ENCODE measurements at places on chromosomes 2 and 18.

- no peak for DNase-seq
Measured at GRCh38 chr18:39761273-39761672, 2193.8 kb upstream of the PIK3C3 start.

DNA sequence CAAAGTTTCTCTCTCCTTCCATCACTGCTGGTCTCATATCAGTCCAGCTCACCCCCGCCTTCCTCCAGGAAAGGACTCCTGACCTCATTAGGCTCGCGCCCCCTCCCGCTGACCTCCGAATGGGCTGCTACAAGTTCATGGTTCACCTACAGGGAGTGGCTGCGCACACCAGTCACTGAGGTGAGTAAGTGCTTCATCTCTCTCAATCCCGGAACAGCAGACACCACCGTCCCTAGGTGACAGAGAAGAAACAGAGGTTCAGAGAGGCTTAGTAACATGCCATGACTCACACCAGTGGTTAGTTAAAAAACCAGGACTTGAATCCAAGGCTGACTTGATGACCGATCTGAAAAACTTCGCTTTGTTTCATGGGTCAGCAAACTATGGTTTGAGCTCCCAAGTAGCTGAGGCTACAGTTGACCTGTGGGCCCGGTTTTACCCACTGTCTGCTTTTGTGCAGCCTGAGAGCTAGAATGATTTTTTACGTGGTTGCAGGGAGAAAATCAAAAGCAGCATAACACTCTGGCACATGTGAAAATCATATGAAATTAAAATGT, 42.0 kb downstream of the ZFP36L2 start:
- no peak for DNase-seq

- no peak for DNase-seq
Measured at GRCh38 chr2:134120406-134120732, 133.5 kb upstream of the MGAT5 start.

- DNase-seq, result peak; percentile 72
Measured at GRCh38 chr2:201860636-201861066, 54.3 kb downstream of the CDK15 start.

DNA sequence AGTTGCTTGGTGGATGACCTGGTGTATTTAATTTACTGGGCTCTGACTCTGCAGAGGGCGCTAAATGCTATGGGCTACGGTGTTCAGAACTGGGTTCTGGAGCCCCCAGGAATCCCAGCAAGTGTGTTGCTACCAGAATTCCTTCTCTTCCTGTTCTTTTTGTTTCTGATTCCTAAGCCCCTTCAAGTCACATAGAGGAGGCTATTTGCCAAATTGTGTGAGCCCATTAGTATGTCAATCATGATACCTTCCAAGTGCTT, 358.2 kb upstream of the SPRED2 start:
- DNase-seq, result no peak

- no peak for DNase-seq
Measured at GRCh38 chr2:186641132-186641806, 51.4 kb downstream of the ITGAV start.

DNA sequence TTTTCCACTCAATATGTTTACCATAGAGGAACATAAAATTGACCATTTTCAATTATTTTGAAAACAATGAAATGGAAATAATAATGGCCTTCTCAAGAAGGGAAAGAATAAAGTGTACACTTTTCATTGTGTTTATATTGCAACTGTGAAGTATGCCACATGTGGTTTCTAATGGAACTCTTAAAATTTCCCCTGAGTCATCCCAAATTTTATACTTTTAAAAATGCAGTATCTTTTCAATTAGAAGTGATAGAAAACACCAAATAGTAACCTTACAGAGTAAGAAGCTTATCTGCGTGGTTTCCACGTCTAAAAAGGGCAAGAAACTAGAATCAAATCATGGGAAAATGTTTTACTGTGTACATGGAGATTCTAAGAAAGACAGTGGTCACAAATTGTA, 70.0 kb downstream of the SCG2 start:
- no peak for DNase-seq

GRCh38 chr2:24832931-24833701, 39.9 kb downstream of the CENPO start:
- DNase-seq, result peak; percentile 48

DNA sequence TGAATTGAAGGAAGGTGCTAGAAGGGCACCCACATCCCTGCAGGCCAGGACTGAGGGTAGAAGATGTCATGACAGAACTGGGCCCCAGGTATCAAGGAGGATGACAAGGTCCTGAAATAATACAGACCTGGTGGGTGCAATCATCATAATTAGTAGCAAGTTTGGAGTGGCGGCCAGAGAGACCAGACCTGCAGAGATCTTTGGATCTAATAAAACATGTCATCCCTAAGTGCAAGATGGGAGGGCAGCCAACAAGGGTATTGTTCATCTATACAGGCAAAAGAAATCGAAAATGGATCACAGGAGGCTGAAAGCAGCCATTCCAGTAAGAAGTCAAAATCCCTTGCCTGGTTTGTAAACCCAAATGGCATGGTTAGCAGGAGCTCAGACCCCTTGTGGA, 111.3 kb upstream of the BOD1L2 start:
- DNase-seq, result no peak

- no peak for DNase-seq
Measured at GRCh38 chr2:135150725-135151124, 98.6 kb downstream of the RAB3GAP1 start.

DNA sequence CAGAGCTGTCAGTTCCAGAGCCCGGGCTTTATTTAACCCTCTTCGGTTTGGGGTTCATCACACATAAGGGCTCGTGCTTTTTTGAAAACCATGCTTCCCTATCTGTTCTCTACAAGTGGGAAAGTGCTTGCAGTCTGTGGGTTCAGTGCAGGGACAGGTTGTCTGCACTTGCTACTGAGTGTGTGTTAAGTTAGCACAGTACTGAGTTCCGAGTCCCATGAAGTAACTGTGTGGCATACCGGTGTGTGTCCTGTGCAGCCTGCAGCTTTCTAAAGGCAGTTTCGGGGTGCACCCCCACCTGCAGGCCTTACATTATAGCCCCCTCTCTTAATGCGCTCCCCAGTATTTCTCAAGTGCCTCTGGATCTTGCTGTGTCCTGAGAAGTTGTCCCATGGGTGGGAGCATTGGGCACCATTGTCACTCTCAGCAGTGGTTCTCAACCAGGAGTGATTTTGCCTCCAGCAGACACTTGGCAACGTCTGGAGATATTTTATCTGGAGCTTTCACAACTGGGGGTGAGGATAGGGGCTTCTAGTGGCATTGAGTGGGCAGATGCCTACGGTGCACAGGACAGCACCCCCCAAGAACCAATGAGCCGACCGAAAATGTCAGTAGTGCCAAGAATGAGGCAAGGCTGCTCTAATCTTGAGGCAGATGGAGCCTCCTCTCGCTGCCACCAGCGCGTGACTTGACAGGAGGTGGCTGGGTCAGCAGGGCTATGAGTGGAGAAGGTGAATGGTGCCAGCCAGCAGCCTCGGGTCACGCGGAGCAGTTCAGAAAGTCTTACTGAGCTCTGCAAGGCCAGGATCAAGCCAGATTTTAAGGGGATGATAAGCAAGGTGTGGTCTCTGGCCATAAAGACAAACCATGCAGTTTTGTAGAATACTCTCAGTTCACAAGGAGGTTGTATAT, 152.2 kb downstream of the SMAD7 start:
- no peak for DNase-seq

DNA sequence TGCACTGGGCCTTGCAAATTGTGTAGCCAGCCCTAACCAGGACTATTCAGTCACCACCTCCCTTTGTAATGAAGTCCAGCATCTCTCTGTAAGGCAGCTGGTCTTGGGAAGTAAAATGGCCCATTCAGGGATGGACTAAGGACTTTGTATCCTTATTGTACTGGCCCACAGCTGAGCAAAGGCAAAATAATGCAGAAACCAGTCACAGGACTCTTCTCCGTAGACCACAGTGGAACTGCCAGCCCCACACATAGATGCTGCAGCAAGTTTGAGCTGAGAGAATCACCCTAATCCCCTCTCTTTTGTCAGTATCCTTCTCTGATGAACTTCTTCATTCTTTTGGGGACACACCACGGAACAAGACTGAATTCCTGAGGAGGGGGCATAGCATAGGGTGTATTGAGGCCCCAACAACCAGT, 73.6 kb upstream of the RTN4 start:
- DNase-seq, result no peak

GRCh38 chr18:7727361-7728076, 160.4 kb downstream of the PTPRM start:
- no peak for DNase-seq

DNA sequence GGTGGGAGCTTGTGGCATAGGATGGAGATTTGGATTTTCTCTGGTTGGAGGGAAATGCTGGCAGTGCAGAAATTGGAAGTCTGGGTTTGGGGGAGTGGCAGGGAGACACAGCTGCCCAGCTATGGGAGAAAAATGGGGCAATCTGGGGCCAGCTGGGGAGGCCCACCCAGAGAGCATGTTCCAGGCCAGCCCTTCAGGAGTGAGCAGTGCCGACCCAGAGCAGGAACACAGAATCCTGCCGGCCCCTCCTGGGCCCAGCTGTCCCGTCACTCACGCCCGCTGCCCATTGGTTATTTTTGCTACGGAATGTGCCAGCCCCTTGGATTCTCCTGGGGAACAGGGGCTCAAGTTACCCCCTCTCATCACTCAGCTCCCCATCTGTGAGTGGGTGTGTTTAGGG, 4.9 kb downstream of the SPEG start:
- DNase-seq, result no peak

DNA sequence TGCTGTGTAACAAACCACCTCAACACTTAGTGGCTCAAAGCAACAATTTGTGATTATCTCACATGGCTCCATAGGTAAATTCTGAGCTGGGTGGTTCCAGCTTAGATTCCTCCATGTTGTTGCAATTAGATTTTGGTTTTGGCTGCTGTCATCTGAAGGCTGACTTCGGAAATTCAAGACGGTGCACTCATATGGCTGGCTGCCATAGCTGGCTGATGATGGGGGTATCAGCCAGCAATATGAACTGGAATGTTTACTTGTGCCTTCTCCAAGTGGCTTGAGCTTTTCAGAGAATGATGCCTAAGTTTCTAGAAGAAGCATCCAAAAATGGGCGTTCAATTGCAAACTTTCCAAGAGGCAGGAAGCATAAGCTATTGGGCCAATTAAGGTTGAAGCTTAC, 213.1 kb downstream of the GCA start:
- no peak for DNase-seq

DNA sequence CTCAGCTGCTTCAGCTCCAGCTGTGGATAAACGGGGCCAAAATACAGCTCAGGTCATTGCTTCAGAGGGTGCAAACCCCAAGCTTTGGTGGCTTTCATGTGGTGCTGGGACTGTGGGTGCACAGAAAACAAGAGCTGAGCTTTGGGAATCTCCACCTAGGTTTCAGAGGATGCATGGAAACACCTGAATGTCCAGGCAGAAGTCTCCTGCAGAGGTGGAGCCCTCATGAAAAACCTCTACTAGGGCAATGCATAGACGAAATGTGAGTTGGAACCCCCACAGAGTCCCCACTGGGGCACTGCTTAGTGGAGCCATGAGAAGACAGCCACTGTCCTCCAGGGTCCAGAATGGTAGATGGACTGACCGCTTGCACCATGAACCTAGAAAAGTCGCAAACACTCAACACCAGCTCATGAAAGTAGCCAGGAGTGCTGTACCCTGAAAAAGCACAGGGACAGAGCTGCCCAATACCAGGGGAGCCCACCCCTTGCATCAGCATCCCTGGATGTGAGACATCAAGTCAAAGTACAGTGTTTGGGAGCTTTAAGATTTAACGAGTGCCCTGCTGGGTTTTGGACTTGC, 147.9 kb upstream of the SOX11 start:
- DNase-seq, result no peak

DNA sequence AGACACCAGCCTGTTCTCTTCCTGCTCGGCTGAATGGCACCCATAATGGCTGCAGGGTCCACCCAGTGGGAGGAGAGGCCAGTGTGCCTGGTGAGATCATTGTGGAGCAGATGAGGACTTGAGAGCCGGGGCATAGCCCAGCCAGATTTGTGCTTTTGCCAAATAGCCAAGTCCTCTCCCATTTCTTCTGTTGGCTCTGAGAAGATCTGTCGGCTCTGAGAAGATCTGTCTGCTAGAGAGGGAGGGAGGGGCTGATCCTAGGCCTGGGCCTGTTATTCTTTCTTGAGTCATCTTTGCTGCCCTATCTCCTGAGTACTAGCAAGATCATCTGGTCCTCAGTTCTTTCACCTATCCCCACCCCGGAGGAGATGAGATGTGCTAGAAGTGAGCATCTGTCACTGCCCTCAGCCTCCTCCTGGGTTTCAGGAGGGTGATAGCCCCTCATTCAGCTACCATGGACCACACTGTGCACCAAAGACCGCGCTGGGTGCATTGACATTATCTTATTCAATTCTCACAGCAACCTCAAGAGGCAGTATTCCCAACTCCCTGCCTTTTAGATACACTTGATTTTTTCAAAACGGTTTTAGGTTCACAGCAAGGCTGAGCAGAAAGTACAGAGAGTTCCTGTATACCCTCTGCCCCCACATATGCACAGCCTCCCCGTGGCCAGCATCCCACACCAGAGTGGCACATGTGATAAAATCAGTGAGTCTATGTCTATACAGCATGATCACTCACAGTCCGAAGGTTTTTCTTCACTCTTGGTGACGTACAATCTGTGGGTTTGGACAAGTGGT, 98.6 kb downstream of the CAPN13 start:
- no peak for DNase-seq

All from HEK293T (cell line).